Fibroblast of upper back skin (primary cell): ENCODE measurements at places on chromosomes 12 and 14.
A peak's percentile ranks its signal among the peaks of the same experiment; 100 is the strongest.

DNA sequence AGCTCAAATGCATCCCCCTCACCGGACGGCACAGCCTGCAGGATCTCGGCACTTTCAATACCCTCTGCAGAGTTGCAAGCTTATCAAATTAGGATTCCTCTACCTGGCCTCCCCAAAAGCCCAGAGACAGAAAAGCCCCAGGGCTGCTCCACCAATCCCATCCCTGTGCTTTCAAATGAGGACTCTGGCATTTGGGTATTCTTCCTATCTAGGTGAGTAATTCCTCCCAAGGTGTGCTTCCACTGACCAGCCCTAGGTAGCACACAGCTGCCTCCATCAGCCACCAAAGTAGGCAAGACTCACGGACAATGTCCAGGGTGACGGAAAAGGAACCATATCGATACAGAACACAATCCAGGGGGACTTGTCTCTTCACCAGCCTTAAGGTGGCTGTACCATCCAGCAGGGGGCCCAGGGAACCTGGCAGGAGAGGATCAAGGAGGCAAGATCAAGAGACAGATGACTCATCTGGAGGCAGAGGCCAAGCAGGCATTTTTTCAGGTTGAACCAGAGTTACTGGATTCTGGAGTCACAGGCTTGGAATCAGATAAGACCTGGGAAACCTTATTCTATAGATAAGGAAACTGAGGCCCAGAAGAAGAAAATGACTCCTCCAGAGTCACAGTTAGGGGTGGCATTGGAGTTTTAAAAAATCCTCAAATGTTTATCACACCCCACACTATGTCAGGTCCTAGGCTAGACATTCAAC is 9.9 kb downstream of the PMEL start:
- DNase-seq: peak; percentile 56

- no peak for DNase-seq
Observed at GRCh38 chr12:20483776-20484175, 115.4 kb downstream of the PDE3A start.

DNA sequence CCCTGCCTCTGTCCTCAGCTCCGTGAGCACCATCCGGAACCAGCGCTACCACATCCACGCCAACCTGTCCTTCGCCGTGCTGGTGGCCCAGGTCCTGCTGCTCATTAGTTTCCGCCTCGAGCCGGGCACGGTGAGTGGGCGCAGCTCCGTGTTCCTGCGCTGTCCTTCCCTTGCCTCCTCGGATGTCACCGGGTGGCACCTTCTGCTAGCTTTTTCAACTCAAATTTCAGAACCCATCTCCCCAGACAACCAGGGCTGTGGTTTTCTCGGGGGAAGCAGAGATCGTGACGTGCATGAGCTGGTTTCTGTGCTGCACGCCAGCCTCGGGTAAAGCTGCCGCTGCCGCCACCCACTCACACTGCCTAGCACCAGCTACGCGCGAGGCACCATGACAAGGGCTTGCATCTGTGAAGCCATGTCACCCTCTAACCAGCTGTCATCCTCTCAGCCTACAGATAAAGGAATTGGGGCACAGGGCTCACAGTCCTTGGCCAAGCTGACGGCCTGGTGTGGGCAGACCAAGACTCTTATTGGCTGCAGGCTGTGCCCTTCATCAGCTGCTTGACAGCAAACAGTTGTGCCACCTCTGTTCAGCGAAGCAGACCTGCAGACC is 152.1 kb downstream of the ADGRD1 start:
- DNase-seq: no peak

DNA sequence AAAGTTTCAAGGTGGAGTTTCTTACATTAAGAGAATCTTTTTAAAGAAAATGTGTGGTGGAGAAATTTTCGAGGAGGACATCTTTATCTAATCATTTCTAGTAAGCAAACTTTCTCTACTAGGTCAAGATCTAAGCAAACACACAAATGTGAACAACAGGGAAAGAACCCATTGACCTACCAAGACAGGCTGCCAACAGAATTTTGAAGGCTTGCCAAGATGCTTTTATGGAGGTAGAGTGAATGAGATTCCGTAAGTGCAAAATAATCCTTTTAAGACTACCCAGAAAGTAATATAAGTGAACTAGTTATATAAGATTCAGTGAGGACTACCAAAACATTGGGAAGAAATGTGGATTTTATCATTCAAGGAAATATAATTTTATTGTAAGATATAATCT is 357.1 kb upstream of the PDE3A start:
- peak; percentile 52 for DNase-seq

GRCh38 chr12:59345406-59345805 is 250.4 kb upstream of the SLC16A7 start:
- DNase-seq: no peak

- no peak for DNase-seq
Observed at GRCh38 chr14:51228890-51229289, 11.2 kb upstream of the TMX1 start.

DNA sequence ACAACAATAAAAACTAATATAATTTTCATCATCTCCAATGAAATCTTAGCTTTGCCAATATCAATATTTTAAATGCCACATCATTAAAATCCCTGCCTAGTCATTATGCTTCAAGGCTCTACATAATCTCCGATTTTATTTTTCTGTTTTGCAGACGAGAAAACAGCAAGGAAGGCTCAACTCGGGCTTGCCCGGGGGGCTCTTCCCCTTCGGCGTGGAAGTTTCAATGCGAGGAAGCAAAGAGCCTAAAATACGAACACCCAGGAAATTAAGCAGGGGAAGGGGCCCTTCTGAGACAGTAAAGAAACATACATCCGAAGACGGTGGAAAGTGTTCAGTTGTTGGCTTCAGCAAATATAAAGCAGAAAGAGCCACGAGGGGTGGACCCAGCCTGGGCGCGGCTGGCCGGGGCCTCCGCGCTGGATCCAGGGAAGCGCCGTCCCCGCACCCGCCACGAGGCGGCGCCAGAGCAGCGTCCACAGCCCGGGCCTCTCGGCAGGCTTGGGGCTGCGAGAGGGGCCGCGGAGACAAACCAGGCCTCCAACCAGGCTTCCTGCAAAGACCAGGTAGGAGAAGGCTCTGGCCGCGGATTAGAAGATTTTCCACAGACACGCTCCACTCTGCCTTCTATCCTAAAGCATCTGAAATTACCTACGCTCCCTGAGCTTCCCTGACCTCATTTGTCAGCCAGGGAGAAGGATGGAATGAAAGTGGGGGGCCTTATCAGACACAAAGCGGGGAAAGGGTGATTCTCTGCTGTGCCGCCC is 77.2 kb downstream of the SERPINA3 start:
- peak; percentile 49 for DNase-seq

- no peak for DNase-seq
Observed at GRCh38 chr12:52007158-52007921, 594 bp downstream of the TAMALIN start.

GRCh38 chr14:92600318-92601053 is 86.9 kb downstream of the RIN3 start:
- DNase-seq: peak; percentile 75
